ENCODE measurements at places on chromosomes 12 and 14.

DNA sequence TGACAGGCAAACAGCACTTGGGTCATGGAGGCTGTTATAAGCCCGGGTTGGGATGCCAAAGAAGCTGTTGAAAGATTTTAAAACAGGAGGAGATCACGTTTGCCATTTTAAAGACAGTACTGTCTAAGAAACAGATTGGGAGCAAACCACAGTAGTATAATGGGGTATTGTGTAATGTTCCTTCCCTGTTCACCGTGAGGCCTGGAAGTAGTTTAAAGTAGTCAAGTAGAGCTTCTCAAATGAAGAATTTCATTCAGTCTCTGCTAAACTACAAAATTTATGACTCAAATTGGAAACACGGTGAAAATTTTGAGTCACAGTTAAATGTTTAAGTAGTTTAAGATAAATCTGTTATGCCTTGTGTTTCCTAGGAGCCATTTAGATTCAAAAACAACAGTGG, 35.8 kb downstream of the ATP2A2 start:
- no peak overlapping the region for H3K27ac ChIP-seq
- H3K36me3 ChIP-seq: no peaks in the 10 kb centered on the region
- H3K27me3 ChIP-seq: no peaks in the 10 kb centered on the region
- DNase-seq: no peak
- no peaks in the 10 kb centered on the region for H3K4me1 ChIP-seq

DNA sequence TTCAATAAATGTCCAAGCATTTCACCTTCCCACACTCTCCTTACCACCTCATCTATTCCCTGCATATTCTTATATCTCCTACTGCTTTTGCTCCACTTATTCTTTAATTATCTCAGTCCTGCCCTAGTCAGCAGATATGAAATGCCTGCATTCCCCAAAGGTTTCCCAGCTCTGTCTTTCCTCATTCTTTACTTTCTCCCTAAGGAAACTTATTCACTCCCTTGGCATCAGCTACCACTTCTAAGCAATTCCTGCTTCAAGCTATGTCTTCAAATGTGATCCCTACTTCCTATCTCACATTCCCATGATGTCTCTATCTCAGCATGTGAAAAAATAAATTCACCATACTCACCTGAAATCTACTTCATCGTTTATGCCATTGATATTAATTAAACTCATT, 111.8 kb downstream of the CAPZA3 start:
- DNase-seq: no peak
- H3K27me3 ChIP-seq: no peaks in the 10 kb centered on the region
- no peak overlapping the region for H3K4me3 ChIP-seq
- no peak overlapping the region for H3K27ac ChIP-seq
- H3K4me1 ChIP-seq: no peaks in the 10 kb centered on the region

DNA sequence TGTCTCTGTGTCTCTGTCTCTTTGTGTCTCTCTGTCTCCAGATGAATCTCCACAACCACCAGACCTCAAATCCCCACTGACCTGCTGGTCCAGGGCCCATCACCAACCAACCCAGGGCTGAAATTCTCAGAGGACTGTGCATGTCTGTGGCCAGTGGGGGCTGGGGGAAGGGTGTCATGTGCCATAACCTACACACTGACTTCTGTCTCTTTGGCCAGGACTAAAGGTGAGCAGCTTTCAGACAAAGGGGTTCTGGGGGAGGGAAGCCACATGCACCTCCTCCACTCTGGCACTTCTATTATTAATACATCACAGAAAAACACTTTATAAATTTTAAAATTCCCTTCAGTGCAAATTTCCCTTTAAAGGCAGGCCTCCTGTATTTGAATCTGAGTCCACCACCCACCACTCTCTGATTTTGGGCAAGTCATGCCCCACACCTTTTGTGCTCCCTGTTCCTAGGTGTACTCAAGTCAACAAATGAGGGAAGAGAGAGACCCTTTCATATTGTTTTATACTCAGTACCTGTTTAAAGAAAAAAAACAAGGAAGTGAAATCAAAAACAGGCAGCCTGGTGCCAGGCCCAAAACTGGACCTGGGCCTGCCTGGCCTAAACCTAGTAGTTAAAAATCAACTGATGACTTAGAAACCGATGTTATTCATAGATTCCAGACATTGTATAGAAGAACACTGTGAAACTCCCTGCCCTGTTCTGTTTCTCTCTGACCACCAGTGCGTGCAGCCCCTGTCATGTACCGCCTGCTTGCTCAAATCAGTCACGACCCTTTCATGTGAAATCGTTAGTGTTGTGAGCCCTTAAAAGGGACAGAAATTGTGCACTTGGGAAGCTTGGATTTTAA, 80.2 kb downstream of the TUNAR start:
- DNase-seq: no peak
- no peaks in the 10 kb centered on the region for H3K27me3 ChIP-seq
- H3K36me3 ChIP-seq: no peaks in the 10 kb centered on the region
- no peak overlapping the region for H3K4me3 ChIP-seq

GRCh38 chr12:64240781-64241180, 18.7 kb upstream of the KICS2 start:
- H3K4me1 ChIP-seq: no peaks in the 10 kb centered on the region
- no peak overlapping the region for H3K4me3 ChIP-seq
- no peak for DNase-seq
- H3K27ac ChIP-seq: no peak overlapping the region

DNA sequence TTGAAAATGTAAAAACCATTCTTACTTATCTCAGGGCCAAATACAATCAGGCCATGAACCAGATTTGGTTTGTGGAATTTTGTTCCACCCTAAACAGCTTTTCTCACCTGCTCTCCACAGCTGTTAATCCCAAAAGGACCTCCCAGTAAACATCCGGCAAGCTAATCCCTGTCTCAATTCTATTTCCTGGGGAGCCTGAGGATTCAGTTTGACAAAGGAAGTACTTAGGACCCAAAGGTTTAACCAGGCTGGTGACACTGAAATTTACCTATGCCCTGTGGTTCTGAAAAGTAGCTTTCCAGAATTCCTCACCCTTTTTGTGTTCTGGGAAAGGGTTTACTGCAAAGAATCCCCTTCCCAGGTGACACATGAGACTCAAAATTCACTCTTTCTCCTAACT, 15.0 kb downstream of the CAPZA3 start:
- H3K27ac ChIP-seq: no peak overlapping the region
- no peaks in the 10 kb centered on the region for H3K36me3 ChIP-seq
- no peak for DNase-seq
- H3K27me3 ChIP-seq: no peaks in the 10 kb centered on the region
- no peak overlapping the region for H3K4me3 ChIP-seq
- peaks cover 11% of the 10 kb centered on the region for H3K4me1 ChIP-seq

- no peak overlapping the region for H3K27ac ChIP-seq
- DNase-seq: no peak
- no peak overlapping the region for H3K4me3 ChIP-seq
- H3K27me3 ChIP-seq: 0 out of 2 replicates have a peak, but pooled peaks cover 2% of the 10 kb centered on the region
These were observed 42.1 kb downstream of the DAO start for GRCh38 chr12:108921946-108922345.

- no peaks in the 10 kb centered on the region for H3K36me3 ChIP-seq
- DNase-seq: no peak
- H3K4me1 ChIP-seq: no peaks in the 10 kb centered on the region
- no peak overlapping the region for H3K4me3 ChIP-seq
These were observed 23.9 kb downstream of the SCAF11 start for GRCh38 chr12:45966486-45966885.

DNA sequence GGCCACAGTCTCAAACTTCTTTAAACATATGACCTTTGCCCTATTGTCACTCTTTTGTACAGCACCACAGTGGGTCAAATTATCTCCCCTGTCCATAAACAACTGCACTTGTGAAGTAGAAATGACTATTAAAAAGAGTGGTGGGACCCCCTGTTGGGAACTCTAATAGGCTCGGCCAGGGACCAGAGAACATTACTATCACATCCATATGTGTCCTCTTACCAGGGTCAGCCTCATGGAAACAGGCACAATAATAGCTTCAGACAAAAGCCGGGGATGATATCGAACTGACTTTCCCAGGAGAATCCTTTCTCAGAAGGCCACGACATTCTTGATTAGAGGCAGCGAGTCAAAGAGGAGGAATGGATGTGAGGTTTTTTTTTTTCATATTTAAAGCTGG, 96.6 kb downstream of the NKX2-1 start:
- H3K27ac ChIP-seq: no peak overlapping the region
- H3K4me3 ChIP-seq: no peak overlapping the region
- no peaks in the 10 kb centered on the region for H3K4me1 ChIP-seq
- H3K36me3 ChIP-seq: no peaks in the 10 kb centered on the region
- no peak for DNase-seq
- no peaks in the 10 kb centered on the region for H3K27me3 ChIP-seq

DNA sequence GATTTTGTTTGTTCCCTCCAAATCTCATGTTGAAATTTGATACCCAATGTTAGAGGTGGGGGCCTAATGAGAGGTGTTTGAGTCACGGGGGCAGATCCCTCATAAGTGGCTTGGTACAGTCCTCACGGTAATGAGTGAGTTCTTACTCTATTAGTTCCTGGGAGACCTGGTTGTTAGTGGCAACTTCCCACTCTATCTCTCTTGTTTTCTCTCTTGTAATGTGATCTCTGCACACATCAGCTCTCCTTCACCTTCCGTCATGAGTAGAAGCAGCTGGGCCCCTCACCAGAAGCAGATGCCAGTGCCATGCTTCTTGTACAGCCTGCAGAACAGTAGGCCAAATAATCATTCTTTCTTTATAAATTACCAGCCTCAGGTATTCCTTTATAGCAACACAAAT, 29.6 kb upstream of the KCNK10 start:
- H3K4me1 ChIP-seq: no peaks in the 10 kb centered on the region
- no peak overlapping the region for H3K27ac ChIP-seq
- no peak overlapping the region for H3K4me3 ChIP-seq
- no peaks in the 10 kb centered on the region for H3K36me3 ChIP-seq

DNA sequence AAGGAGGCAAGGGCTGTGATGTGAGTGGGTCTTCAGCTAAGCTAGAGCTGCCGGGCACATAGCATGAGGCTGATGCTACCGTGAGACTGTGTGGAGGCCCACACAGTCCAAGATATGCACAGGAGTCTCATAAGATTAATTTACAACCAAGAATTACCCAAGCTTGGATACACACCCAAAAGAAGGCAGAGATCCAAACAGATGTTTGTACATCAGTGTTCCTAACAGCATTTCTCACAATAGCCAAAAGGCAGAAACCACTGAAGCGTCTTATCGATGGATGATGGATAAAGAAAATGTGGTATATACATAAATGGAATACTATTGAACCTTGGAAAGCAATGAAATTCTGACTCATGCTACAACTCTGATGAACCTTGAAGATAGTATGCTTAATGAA, 40.8 kb upstream of the RIC8B start:
- no peaks in the 10 kb centered on the region for H3K27me3 ChIP-seq
- no peak overlapping the region for H3K4me3 ChIP-seq
- H3K36me3 ChIP-seq: no peaks in the 10 kb centered on the region
- H3K4me1 ChIP-seq: no peaks in the 10 kb centered on the region
- no peak for DNase-seq

- no peaks in the 10 kb centered on the region for H3K36me3 ChIP-seq
- no peak for DNase-seq
- no peak overlapping the region for H3K4me3 ChIP-seq
- no peak overlapping the region for H3K27ac ChIP-seq
- H3K27me3 ChIP-seq: no peaks in the 10 kb centered on the region
These were observed 18.0 kb upstream of the BEGAIN start for GRCh38 chr14:100605230-100605629.

- H3K27ac ChIP-seq: no peak overlapping the region
- H3K4me1 ChIP-seq: peaks cover 16% of the 10 kb centered on the region
- no peak for DNase-seq
- H3K36me3 ChIP-seq: no peaks in the 10 kb centered on the region
- H3K27me3 ChIP-seq: no peaks in the 10 kb centered on the region
- no peak overlapping the region for H3K4me3 ChIP-seq
These were observed 49.1 kb downstream of the B4GALNT3 start for GRCh38 chr12:508795-509194.

- H3K4me1 ChIP-seq: 0 out of 2 replicates have a peak, but pooled peaks cover 1% of the 10 kb centered on the region
- no peak overlapping the region for H3K27ac ChIP-seq
- H3K4me3 ChIP-seq: no peak overlapping the region
- H3K36me3 ChIP-seq: no peaks in the 10 kb centered on the region
These were observed 12.8 kb downstream of the CHST11 start for GRCh38 chr12:104469523-104469922.

DNA sequence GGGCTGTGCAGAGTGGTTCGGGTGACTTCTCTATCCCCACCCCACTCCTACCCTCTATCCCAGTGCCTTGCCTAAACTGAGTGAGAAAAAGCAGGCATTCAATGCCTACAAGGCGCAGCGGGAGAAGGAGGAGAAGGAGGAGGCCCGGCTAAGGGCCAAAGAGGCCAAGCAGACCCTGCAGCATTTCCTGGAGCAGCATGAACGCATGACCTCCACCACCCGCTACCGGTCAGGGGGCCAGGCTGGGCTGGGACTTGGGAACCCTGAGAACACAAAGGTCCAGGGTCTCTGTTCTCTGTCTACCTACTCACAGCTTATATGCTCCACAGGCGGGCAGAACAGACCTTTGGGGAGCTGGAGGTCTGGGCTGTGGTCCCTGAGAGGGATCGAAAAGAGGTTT, 11.7 kb downstream of the PRPF40B start:
- no peaks in the 10 kb centered on the region for H3K27me3 ChIP-seq
- H3K36me3 ChIP-seq: no peaks in the 10 kb centered on the region
- no peak for DNase-seq
- no peak overlapping the region for H3K27ac ChIP-seq
- peaks cover 3% of the 10 kb centered on the region for H3K4me1 ChIP-seq
- H3K4me3 ChIP-seq: no peak overlapping the region

DNA sequence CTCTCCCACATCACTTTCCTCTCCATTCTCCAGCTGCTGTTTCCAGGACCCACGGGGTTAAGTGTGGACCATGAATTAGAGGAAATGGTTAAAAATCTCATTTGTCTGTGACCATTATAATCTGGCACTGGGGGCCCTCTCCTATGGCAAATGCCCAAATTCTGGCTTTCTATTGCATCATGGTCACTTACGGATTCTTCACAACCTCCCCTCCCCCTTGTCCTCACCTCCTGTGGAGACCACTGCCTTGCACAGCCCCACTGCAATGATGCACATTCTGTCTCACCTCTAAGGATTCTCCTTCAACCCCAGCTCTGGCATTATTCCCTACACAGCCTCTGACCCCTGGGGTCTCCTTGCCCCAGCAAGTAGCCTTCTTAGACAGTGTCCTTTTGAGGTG, 18.9 kb downstream of the BCAT1 start:
- DNase-seq: no peak
- H3K27ac ChIP-seq: no peak overlapping the region

GRCh38 chr12:109286652-109287051, 22.4 kb downstream of the FOXN4 start:
- H3K4me3 ChIP-seq: no peak overlapping the region
- no peak overlapping the region for H3K27ac ChIP-seq
- H3K4me1 ChIP-seq: peaks cover 2% of the 10 kb centered on the region
- no peaks in the 10 kb centered on the region for H3K36me3 ChIP-seq
- no peak for DNase-seq
